ENCODE measurements at places on chromosomes 6 and 20.

DNA sequence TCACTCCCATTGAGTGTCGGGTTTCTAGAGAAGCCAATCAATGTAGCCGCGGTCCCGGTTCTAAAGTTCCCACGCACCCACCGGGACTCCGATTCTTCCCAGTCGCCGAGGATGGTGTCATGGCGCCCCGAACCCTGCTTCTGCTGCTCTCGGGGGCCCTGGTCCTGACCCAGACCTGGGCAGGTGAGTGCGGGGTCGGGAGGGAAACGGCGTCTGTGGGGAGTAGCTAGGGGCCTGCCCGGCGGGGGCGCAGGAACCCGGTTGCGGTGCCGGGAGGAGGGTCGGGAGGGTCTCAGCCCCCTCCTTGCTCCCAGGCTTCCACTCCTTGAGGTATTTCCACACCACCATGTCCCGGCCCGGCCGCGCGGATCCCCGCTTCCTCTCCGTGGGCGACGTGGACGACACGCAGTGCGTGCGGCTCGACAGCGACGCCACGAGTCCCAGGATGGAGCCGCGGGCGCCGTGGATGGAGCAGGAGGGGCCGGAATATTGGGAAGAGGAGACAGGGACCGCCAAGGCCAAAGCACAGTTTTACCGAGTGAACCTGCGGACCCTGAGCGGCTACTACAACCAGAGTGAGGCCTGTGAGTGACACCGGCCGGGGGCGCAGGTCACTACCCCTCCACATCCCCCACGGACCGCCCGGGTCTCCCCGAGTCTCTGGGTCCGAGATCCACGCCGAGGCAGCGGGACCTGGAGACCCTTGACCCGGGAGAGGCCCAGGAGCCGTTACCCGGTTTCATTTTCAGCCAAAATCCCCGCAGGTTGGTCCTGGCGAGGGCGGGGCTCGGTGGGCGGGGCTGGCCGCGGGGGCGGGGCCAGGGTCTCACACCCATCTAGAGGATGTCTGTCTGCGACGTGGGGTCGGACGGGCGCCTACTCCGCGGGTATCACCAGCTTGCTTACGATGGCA is 35.2 kb upstream of the HLA-G start:
- DNase-seq, result no peak

DNA sequence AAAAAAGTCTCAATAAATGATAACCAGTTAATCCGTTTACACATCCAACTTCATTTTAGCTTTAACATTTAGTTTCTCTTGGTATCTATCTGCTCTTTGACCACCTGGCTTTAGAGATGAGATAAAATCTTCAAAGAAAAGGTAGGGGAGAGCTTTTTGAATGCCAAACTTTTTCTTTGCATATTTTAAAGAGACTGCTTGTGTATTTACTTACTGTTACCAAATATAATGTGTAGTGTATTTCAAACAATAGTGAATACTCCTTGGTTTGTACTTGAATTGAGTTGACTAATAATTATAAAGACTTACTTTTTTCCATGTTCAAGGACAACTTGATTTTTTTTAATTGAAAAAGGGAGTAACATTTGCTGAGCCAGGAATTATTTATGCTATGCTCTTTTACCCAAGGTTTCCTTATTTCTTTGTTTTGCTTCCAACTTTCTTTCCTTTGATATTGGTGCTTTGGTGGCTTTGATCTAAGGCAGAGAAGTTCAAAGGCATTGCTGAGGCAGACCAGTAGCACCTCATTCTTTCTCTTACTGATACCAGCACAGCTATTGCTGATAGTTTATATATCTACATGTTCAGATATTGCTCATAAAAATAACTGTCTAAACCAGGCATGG is 7.8 kb downstream of the CCDC170 start:
- no peak for DNase-seq

- no peak for DNase-seq
These were observed 559.7 kb upstream of the POU3F2 start for GRCh38 chr6:98274691-98275090.

GRCh38 chr20:57710841-57711240 is 1.0 kb upstream of the PMEPA1 start:
- no peak for DNase-seq

DNA sequence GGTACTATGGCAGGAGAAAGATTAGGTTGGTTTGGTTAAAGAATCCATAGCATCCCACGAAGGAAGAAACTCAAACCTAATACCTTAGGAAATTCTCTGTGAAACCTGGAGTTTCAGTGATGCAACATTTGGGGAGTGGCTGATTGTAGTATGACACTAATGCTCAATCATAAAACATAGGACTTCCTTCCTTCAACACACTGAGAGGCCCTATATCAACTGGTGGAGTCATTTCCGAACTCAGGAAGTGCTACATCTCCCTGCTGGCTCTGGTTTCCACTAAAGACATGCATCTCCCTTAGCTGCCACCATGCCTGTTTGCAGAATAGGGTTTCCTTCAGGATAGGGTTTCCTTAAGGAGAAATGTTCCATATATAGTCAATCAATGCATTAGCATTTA is 5.2 kb upstream of the MANEA start:
- no peak for DNase-seq

- DNase-seq, result no peak
These were observed 54.5 kb downstream of the KCNB1 start for GRCh38 chr20:49427751-49428518.

DNA sequence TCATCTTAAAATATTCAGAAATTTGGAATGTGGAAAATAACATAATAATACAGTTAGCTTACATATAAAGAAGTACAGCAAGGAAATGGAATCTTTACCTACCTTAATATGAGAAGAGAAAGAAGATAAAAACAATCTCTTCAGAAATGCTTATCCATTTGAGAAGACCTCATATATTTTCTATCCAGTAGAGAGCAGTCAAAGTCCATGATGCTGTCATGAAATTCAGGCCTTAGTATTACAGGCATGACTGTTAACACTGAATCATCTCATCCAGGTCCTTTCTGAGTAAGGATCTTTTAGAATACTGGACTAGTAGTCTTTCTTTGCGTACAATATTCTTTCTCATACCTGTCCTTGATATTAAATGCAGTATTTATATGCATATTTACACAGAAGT is 713.4 kb downstream of the CD109 start:
- DNase-seq, result peak; percentile 27

DNA sequence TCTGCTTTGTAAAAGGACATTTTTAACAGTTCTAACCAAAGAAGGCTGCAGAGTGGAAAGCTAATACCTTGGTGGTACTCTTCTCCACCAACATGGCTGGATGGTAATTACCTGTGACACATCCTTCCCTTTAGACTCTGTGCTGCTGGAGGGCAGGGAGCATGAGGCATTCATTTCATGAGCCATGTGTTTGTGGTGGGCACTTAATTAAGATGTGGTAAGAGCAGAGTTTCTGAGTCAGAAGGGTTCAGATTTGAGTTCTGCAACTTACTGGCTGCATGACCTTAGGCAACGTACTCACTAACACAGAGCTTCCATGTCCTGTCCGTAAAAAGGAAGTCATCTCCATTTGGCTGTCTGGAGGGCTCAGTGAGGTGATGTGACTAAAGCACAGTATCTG is 9.1 kb upstream of the ZNF133 start:
- no peak for DNase-seq

DNA sequence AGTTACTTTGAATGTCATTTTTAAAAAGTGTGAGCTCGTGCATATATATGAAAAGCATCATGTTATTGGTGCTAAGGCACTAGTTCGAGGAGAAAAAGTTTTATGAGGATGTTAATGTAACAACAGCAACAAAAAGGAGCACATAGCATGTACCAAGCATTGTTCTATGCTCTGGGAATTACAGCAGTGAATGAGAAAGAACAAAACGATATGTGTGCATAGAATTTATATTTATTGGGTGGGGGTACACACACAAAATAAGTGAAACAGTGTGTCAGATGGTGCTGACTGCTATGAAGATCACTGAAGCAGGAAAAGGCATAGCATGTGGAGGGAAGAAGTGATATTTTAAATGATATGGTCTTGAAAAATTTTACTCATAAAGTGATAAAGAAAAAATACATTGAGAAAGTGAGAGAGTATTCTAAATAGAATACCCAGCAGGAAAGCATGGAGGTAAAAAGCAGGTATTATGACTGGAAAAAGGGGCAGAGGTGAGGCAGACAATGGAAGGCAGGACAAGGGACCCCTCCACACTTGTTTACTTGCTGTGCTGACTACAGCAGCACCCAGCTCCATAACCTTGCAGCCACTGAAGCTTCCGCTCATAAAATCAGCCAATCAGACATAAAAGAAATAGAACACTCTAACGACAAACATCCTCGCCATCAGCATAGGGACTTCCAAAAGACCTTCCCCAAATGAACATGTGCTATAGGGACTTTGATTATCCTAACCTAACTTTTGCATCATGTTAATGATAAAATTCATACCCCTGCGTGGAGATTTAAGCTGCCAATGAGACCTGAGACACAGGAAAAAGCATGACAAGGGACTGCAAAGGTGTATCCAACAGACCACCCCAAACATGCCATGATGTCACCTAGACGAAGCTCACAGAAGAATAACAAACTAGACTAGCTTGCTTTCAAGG is 119.9 kb downstream of the HFE start:
- DNase-seq, result no peak

DNA sequence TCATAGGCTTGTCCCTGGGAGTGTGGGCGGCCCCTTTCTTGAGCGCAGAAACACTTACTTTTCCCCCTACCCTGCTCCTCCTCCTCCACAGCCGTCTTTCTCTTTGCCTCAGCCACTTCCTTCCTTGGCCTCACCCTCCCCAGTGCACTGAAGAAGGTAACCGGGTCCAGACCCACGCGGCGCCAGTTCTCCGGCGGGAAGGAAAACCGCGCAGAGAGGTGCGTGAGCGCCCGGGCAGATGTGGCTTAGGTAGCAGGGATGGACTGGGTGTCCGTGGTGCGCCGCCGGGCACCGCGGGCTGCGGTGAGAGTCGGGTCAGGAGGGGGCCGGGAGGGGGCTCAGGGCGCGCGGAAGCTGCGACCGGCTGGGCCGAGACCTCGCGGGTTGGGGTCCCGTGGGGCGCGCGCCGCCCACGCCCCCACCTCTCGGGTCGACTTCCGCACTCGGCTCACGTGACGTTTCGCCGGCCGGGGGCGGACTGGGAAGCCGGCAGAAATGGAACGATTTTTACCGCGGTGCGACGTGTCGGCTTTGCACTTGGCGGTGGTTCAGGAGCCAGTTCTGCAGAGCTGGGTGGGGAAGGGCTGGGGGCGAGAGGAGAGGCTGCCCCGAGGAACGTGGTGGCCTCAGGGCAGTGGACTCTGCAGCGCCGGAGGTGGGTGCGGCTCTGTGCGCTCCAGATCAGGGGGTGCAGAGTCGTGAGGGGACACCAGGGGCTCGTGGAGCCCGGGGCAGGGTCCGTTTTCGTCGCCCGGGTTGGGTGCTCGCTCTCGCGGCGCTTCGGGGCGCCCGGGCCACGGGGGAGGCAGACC is at the start of gene ABRACL:
Gene ABRACL (plus strand): TSS at position 88 of the 812 bp plus-strand sequence. CDS start 5,416 bp downstream, outside the sequence.
- DNase-seq, result peak; percentile 66

- no peak for DNase-seq
These were observed 79.3 kb upstream of the AGPAT4 start for GRCh38 chr6:161353208-161353613.

DNA sequence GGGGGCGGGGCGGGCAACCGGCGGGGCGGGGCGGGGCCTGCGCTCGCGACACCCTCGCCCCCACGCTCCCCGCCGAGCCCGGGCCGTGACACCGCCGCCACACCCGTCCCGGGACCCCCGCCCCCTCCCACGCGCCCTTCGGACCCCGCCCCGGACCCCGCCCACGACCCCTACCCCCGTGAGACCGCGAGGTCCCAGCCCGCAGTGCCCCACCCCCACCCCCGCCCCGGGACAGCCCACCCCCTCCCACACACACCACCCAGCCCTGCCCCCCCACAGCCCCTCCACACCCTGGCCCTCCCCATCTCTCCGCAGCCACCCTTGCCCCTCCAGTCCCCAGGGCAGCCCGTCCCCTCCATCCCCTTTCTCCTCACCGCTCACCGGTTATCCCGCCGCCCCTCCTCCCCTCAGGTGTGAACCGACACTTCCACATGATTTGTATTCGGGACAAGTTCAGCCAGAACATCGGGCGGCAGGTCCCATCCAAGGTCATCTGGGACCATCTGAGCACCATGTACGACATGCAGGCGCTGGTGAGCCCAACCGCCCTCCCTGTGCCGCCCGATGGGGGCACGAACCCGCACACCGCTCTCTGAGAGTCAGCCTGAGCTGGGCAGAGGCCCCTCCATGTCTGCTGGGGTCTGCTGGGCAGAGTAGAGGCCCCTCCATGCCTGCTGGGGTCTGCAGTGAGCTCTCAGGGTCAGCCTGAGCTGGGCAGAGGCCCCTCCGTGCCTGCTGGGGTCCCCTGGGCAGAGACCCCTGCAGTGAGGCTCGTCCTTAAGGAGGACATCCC is 622 bp downstream of the MRGBP start:
- DNase-seq, result no peak

- no peak for DNase-seq
These were observed 66.7 kb downstream of the CD164 start for GRCh38 chr6:109315341-109316110.

DNA sequence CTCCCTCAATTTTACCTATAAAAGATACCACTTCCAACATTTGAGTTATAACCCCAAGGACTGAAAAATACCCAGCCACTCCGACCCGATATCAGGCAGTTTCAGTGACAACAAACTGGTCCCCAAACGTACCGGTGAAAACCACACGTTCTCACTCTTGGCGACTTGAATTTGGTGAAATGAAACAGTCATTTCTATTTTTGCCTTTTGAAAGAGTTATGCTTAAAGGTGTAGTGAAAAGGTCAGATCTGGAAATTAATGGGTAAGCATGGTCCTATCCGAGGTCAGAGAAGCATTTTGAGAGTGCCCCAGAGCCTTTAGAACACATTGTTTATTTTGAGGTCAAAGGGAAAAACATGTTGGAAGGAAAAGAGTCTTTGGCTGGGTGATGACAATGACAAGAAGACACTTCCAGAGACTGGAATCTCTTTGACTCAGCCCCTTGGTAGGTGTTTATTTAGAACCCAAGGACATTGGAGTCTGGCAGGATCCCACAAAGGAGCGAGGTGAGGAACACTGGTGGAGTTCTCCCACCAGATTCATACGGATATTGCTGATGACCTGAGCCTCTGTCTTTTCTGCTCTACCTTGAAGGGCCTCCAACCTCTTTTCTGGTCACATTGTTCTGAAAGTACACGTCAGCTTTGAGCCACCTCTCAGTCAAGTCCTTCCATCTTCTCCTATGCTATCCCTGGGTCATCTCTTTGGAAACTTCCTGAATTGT is 235.0 kb downstream of the GMPR start:
- DNase-seq, result no peak

DNA sequence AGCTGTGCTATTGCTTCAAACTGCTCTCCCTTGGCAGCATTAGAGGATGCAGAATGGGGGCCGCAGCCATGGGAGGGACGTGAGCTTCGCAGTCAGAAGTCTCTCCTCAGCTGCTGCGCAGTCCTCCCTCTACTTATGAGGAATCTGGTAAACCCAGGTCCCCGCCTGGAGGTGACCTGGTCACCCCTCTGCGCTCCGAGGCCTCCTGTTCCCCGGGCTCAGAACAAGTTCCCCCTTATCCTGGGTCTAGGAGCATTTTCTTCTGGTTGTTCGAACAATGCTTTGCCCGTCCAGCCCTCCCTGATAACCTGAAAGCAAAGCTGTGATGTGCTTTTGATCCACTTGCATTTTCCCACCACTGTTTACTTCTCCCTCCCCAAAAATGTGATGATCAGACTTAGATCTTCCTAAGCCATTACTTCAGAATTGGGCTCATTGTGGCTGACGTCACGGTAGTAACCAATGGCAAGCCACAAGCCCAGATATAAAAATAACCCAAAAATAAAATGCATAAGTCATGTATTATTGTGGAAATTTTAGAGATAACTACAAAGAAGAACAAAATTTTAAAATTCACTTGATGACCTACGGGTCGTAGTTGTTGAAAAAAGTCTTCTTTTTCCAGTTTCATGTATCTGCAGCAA is 80.7 kb downstream of the SERAC1 start:
- DNase-seq, result no peak

GRCh38 chr20:9409352-9409751 is 105.0 kb upstream of the LAMP5 start:
- no peak for DNase-seq

All from D341Med (cell line).